Natural killer cell (primary cell): ENCODE measurements at places on chromosomes 2 and 18. TPM values are rescaled to one million over a fixed set of nuclear protein-coding genes. Genes with fewer than 3 reads are reported as not detected.

Gene SCG2
- not detected for total RNA-seq

Gene RAB6C
- total RNA-seq = 0.09 TPM

Gene TRPM8
- total RNA-seq = not detected

Gene C2orf74
- 6.0 TPM for total RNA-seq

Gene VWC2L
- not detected for total RNA-seq

Gene RAX
- total RNA-seq = not detected

Gene TXNL4A
- 66.4 TPM for total RNA-seq

Gene SGO2
- total RNA-seq = 3.1 TPM

Gene EEF1B2
- total RNA-seq = 364 TPM

Gene IL18R1
- total RNA-seq = 42.9 TPM

Gene KANSL1L
- 7.6 TPM for total RNA-seq

Gene MAPK4
- total RNA-seq = not detected

Gene SPC25
- total RNA-seq = not detected

Gene TBR1
- not detected for total RNA-seq

Gene LYG2
- total RNA-seq = not detected

Gene RNF125
- 74.7 TPM for total RNA-seq

Gene TDRD15
- total RNA-seq = 0.33 TPM

Gene SERPINB2
- 1.4 TPM for total RNA-seq

Gene CERKL
- total RNA-seq = not detected

Gene ZNF519
- total RNA-seq = 7.7 TPM

Gene C2orf78
- not detected for total RNA-seq

Gene METAP1D
- 3.4 TPM for total RNA-seq

Gene ITPRID2
- 89.6 TPM for total RNA-seq

Gene OSBPL6
- total RNA-seq = not detected

Gene ZNF516
- 52.4 TPM for total RNA-seq

Gene CAPN14
- total RNA-seq = 0.33 TPM

Gene SLC5A7
- not detected for total RNA-seq

Gene FTCDNL1
- total RNA-seq = 0.52 TPM

Gene ABCG8
- not detected for total RNA-seq

Gene LRATD1
- not detected for total RNA-seq

Gene KLHL14
- 0.26 TPM for total RNA-seq

Gene FEV
- not detected for total RNA-seq

Gene FHOD3
- not detected for total RNA-seq

Gene MATN3
- total RNA-seq = not detected

Gene OTOS
- not detected for total RNA-seq

Gene RIT2
- total RNA-seq = not detected

Gene RAB1A
- 93.6 TPM for total RNA-seq

Gene ME2
- 42.4 TPM for total RNA-seq

Gene LIPG
- total RNA-seq = not detected

Gene OXER1
- 0.19 TPM for total RNA-seq

Gene FKBP1B
- 3.3 TPM for total RNA-seq

Gene MDH1B
- not detected for total RNA-seq

Gene IL1R1
- 0.45 TPM for total RNA-seq

Gene MROH2A
- not detected for total RNA-seq

Gene G6PC2
- not detected for total RNA-seq

Gene SSB
- 102 TPM for total RNA-seq

Gene IL36A
- total RNA-seq = not detected

Gene LDLRAD4
- 24.0 TPM for total RNA-seq

Gene MRPL30
- total RNA-seq = 16.9 TPM

Gene SMYD1
- total RNA-seq = not detected

Gene GKN2
- total RNA-seq = not detected

Gene ZC3H8
- 9.3 TPM for total RNA-seq

Gene TUBA3E
- total RNA-seq = not detected

Gene TEKT4
- not detected for total RNA-seq

Gene PTCD3
- total RNA-seq = 128 TPM

Gene RIF1
- 39.3 TPM for total RNA-seq

Gene IL1B
- total RNA-seq = 250 TPM
